ENCODE measurements at places on chromosomes 5 and 9. TPM values are rescaled to one million over a fixed set of nuclear protein-coding genes. Genes with fewer than 3 reads are reported as not detected.

- H3K27ac ChIP-seq = peak overlapping the region; percentile 65
- H3K4me1 ChIP-seq = peaks cover 33% of the 10 kb centered on the region
- peaks cover 6% of the 10 kb centered on the region for H3K36me3 ChIP-seq
- no peaks in the 10 kb centered on the region for H3K27me3 ChIP-seq
- DNase-seq = no peak
- H3K4me3 ChIP-seq = no peak overlapping the region
These were observed 71.5 kb downstream of the SLIT3 start for GRCh38 chr5:169229342-169229892.

DNA sequence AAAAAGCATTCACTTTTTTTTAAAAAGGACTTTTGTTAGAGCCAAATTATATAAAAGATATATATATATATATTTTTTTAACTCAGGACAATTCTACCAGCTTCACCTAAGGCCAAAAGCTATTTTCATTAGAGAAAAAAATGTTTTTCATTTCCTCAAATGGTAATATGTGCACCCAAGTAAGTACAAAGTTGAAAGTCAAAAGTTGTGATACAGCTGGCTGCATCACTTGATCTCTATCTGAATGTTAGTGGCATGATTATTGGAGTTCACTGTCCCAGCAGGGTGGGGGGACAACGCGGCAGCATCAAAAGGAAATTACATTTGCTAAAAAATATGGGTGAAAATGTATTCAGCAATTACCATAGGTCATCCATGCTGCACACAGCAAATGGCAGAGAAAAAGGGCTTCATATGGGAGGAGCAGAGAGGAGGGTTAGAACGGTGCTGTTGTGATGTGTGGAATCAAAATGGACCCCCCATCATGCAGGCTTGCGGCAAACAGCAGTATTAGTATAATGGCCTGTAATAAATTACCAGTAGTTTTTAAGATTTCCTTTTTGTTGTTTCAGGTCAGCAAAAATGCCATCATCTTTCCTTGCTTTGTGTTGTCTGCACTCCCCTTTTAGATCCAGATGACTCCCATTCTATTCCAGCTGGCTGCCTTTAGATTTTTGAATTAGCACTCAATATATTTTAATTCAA, 253.7 kb downstream of the MAT2B start:
- no peak for DNase-seq
- H3K27me3 ChIP-seq = peaks cover 20% of the 10 kb centered on the region
- H3K27ac ChIP-seq = no peak overlapping the region
- peaks cover 9% of the 10 kb centered on the region for H3K4me1 ChIP-seq
- H3K36me3 ChIP-seq = no peaks in the 10 kb centered on the region
- H3K4me3 ChIP-seq = no peak overlapping the region

GRCh38 chr5:138543730-138544104, 681 bp upstream of the ETF1 start:
- H3K27me3 ChIP-seq = no peaks in the 10 kb centered on the region
- H3K4me3 ChIP-seq = peak overlapping the region; percentile 99
- DNase-seq = no peak
- H3K36me3 ChIP-seq = no peaks in the 10 kb centered on the region

DNA sequence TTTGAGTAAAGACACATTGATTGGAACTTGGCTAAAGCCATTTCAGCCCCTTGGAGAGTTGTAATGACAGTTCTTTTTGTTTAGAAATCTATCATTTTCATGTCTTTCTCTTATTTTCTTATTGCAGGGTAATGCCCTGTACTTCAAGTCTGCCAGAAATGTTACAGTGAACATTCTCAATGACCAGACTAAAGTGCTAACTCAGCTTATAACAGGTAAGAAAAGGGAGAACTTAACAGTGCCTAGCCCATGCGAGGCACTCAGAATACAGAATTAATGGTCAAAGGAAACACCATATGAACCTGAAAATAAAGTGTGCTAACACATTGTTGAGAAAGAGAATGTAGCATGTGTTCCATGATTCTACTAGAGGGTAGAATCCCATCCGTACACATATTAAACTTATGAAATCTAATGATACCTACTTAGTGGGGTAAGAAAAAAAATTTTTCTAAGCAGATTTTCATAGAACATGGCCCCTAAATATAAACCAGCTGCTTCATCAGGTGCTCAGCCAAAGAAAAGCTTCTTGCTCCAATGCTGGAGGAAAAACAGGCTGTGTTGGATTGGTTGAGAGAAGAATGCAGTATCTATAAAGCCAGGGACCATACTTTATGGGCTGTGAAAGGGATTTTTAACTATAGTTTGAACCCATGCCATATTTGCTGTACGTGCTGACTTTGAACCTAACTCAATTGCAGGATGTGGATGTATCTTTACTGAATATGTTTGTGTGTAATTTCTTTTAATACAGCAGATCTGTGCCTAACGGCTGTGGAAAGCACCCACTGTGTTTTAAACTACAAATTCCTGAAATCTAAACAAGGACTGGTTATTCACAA, 260.8 kb upstream of the PPP1R2B start:
- peaks cover 5% of the 10 kb centered on the region for H3K27me3 ChIP-seq
- H3K27ac ChIP-seq = peak overlapping the region; percentile 15
- H3K4me1 ChIP-seq = peaks cover 29% of the 10 kb centered on the region

DNA sequence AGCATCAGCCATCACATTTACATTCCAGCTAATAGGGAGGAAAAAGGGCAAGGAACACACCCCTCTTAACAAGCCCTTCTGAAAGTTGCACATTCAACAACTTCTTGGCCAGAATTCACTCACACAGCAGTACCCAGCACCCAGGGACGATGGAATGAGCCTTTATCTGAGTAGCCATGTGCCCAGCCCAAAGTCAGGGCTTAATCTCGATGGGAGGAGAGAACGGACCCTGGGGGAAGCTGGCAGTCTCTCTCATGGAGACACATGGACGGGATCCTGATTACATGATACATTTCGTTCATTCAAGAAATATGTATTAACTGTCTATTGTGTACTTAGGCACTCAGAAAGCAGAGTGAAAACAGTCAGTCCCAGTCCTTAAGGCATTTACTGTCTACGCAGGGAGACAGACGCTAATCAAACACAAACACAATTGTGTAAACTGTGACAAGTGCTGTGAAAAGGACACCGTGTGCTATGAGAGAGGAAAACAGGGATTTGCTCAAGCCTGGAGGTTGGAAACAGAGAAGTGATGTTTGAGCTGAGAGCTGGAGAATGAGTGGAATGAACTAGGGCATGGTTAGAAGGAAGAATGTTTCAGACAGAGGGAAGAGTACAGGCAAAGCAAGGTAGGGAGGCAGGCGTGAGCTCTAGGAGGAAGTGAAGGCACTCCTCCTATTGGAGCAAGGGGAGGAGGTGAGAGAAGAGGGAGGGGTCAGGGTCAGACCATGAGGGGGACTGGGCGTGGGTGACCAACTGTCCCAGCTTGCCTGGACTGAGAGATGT, 7.4 kb downstream of the OTULINL start:
- H3K27me3 ChIP-seq = peaks cover 59% of the 10 kb centered on the region
- H3K4me3 ChIP-seq = no peak overlapping the region
- H3K27ac ChIP-seq = no peak overlapping the region
- H3K36me3 ChIP-seq = no peaks in the 10 kb centered on the region

DNA sequence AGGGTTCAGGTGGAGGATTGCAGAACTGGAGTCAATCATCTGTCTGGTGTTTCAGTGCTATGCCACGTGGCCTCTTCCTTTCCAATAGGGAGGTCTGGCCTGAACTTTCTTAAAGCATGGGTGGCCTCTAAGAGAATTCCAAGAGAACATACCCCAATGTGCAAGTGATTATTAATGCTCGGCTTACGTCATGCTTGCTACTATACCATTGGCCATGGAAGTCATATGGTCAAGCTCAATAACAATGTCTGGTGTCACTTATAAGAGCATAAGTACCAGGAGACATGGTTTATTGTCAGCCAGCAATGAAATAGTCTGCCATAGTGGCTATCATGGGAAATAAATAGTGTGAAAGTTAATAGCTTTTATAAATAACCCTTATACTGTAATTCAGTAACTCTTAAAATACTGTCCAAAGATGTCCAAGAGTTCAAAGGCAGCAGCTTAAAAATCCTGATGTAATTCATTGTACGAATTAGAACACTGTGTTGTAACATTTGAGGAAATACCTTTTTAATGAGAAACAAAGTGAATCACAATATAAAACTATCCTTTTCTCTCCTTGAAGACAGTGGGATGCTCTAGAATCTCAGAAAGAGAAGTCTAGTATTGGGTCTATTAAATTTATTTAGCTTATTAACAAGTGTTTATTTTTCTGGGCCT, 355.4 kb upstream of the PRR16 start:
- H3K27me3 ChIP-seq = peaks cover 4% of the 10 kb centered on the region
- H3K4me3 ChIP-seq = no peak overlapping the region
- H3K27ac ChIP-seq = no peak overlapping the region
- H3K4me1 ChIP-seq = no peaks in the 10 kb centered on the region
- no peaks in the 10 kb centered on the region for H3K36me3 ChIP-seq

Gene FOCAD
- 78.0 TPM for total RNA-seq

Gene NUDT12
- 14.1 TPM for total RNA-seq

DNA sequence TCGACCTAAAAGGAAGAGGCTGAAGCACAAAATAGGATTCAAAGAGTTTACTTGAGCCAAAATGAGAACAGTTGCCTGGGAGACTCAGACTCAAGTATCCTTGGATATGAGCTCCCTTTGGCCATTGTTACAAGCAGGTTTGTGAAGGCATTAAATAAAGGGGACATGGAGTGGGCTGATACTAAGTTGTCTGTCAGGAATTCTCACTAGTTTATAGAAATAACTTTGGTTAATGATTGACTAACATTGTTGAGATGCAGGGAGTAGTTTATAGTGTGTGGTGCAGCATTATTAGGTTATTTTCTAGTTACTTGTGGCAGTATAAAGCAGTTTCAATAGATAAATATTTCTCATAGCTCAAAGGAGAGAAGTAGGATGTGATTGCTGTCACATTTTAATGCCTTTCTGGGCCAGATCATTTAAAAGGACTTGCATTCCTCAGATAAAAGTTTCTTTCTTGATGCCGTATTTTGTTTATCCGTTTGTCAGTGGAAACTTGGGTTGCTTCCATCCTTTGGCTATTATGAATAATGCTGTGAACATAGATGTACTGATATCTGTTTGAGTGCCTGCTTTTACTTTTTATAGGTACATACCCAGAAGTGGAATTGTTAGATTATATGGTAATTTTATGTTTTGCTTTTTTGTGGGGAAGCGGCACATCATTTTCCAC, 9.1 kb downstream of the AP3S1 start:
- no peak overlapping the region for H3K4me3 ChIP-seq
- no peak for DNase-seq
- peaks cover 8% of the 10 kb centered on the region for H3K4me1 ChIP-seq
- H3K27me3 ChIP-seq = no peaks in the 10 kb centered on the region
- H3K27ac ChIP-seq = peak overlapping the region; percentile 13

DNA sequence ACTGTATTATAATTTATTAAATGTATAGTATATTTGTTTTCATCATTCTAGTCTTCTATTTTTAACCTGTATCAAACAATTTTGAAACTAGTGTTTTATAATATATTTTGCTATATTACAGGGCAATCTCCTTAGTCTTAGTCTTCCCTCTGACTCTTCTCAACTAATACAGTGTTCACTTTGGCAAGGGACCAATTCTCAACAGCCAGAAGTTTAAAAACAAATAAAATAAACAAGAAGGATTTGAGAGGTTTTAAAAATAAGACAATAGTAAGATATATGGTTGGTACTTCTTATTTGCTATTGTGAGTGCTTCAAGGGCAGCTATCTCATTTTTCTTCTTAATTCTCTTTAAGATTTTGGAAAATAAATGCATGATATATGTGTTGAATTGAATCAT, 167.2 kb downstream of the RAB3C start:
- peaks cover 19% of the 10 kb centered on the region for H3K27me3 ChIP-seq
- H3K36me3 ChIP-seq = no peaks in the 10 kb centered on the region
- H3K4me3 ChIP-seq = no peak overlapping the region
- no peak for DNase-seq

GRCh38 chr9:112508377-112508776, 21.8 kb downstream of the KIAA1958 start:
- no peak for DNase-seq
- no peak overlapping the region for H3K4me3 ChIP-seq
- H3K36me3 ChIP-seq = peaks cover 3% of the 10 kb centered on the region
- H3K27me3 ChIP-seq = no peaks in the 10 kb centered on the region

Gene ADRB2
- 0.42 TPM for total RNA-seq

DNA sequence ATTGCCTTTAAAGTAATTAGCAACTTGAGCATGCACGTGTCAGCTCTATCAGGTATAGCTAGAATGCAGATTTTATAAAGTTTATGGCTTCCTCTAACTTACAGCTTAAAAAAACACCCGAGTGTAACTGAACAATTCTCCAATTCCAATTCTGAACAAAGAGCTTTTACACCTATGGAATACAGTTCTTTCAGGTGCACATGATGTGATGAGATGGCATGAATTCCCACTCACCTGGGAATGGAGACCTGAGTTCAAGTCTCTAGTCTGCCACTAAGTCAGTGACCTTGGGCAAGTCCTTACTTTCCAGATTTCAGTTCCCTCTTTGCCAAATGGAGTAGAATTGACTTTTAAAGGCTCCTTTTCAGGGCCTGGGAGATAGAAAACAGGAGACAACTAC, 1.8 kb downstream of the ZFAND5 start:
- peak overlapping the region; percentile 94 for H3K4me3 ChIP-seq
- H3K27me3 ChIP-seq = no peaks in the 10 kb centered on the region
- DNase-seq = no peak
- H3K36me3 ChIP-seq = peaks cover 18% of the 10 kb centered on the region
- H3K27ac ChIP-seq = peak overlapping the region; percentile 96

GRCh38 chr9:72165821-72166547, 16.7 kb downstream of the GDA start:
- H3K4me1 ChIP-seq = no peaks in the 10 kb centered on the region
- DNase-seq = no peak
- no peak overlapping the region for H3K4me3 ChIP-seq
- no peaks in the 10 kb centered on the region for H3K36me3 ChIP-seq

Gene ZFP37
- 8.2 TPM for total RNA-seq

- H3K4me3 ChIP-seq = no peak overlapping the region
- no peak for DNase-seq
- no peak overlapping the region for H3K27ac ChIP-seq
- no peaks in the 10 kb centered on the region for H3K36me3 ChIP-seq
- H3K27me3 ChIP-seq = no peaks in the 10 kb centered on the region
- peaks cover 2% of the 10 kb centered on the region for H3K4me1 ChIP-seq
These were observed 67.4 kb downstream of the CHSY3 start for GRCh38 chr5:129971714-129972113.

- H3K36me3 ChIP-seq = peaks cover 4% of the 10 kb centered on the region
- H3K4me3 ChIP-seq = no peak overlapping the region
- peak overlapping the region; percentile 77 for H3K27ac ChIP-seq
- no peak for DNase-seq
- no peaks in the 10 kb centered on the region for H3K27me3 ChIP-seq
These were observed 41.9 kb downstream of the NCS1 start for GRCh38 chr9:130213911-130214761.
